ENCODE measurements at places on chromosomes 11 and 22.

DNA sequence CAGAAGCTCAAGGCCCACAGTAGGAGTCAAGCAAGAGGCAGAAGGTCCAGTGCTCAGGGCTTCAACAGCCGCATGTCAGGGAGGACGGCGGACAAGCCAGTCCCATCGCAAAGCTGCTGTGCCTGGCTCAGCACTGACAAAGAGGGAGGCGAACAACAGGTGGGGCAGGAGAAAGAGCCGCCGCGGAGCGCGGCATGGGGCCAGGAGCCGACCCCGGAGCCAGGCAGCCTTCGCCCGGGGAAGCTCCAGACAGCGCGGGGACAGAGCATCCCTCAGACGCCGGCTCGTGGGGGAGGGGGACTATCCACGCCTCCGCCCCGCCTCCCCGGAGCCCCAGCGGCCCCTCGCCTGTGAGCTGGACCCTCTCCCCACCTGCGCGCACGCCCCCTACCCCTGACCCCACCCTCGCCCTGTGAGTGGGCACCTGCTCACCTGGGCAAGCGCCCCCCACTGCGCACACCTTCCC lies 369 bp downstream of the DHCR7 start:
- DNase-seq: peak; percentile 75

DNA sequence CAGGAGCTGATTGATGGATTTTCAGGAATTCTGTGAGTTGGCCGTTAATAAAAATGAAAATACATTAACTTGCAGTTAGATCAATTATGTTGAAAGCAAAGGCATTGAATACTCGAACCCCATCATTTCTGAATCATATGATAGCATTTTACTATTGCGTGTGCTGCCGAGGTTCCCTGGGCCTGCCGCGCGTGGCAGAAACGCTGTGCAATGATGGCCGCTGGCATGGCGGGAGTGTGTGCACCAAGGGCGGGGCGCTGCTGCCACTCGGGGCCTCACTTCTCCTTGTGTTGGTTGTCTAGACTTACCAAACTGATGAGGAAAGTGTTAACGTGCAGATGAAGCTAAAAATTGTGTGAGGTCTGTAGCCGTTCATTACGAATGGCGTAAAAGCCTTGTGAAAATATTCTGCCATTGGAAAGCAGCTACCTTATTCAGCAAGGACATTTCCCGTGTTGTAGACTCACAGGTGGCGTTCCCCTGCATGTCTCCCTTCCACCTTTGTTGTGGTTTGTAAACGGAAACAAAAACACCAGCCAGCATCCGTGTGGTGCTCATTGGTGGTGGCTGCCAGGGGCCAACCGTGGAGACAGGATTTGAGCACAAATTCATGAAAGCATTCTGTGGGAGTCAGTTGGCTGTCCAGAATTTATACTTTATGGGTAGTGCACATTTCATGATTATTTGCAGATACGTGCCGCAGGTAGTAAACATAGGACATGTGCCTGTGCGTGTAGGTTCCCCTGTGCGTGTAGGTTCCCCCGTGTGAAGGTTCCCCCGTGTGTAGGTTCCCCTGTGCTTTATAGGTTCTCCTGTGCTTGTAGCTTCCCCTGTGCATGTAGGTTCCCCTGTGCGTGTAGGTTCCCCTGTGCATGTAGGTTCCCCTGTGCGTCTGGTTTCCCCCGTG lies 5.9 kb upstream of the GRAMD4 start:
- no peak for DNase-seq

GRCh38 chr11:95650276-95650675 lies 139.3 kb downstream of the FAM76B start:
- DNase-seq: peak; percentile 49

DNA sequence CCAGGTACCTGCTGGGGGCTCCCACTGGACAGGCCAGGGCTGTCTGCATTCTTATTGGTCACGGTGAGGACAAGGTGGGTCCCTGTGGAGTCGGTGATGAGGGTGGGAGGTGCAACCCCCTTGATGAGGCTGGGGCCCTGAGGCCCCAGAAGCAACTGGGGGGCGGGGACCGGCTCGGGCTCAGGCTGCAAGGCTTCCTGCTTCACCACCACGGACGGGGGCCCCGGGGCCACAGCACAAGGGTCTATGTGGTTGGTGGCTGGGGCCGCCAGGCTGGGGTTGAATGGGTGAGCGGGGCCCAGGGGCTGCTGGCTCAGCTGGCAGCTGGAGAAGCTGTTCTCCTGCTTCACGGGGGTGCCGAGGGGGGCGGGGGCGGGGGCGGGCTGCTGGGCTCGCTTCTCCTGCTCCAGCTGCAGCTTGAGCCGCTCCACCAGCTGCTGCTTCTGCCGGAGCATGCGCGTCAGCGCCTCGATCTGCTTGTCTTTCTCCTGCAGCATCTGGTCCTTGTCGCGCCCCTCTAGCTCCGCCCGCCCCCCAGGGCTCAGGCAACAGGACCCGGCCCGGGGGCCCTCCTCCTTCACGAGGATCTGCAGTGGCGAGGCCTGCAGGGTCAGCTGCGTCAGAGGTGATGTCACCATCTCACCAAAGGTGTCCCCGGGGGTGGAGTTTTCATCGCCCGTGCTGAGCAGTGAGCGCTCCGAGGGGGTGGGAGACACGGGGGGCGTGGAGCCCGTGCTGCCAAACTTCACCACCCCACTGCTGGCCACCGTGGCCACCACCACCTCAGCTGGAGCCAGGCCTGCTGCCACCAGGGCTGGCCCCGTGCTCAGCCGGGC lies 48.2 kb downstream of the SGSM3 start:
- no peak for DNase-seq

- DNase-seq: no peak
These were observed 80.2 kb downstream of the TBC1D22A start for GRCh38 chr22:46842606-46843005.

- no peak for DNase-seq
These were observed 11.4 kb downstream of the FAM181B start for GRCh38 chr11:82722231-82722630.

DNA sequence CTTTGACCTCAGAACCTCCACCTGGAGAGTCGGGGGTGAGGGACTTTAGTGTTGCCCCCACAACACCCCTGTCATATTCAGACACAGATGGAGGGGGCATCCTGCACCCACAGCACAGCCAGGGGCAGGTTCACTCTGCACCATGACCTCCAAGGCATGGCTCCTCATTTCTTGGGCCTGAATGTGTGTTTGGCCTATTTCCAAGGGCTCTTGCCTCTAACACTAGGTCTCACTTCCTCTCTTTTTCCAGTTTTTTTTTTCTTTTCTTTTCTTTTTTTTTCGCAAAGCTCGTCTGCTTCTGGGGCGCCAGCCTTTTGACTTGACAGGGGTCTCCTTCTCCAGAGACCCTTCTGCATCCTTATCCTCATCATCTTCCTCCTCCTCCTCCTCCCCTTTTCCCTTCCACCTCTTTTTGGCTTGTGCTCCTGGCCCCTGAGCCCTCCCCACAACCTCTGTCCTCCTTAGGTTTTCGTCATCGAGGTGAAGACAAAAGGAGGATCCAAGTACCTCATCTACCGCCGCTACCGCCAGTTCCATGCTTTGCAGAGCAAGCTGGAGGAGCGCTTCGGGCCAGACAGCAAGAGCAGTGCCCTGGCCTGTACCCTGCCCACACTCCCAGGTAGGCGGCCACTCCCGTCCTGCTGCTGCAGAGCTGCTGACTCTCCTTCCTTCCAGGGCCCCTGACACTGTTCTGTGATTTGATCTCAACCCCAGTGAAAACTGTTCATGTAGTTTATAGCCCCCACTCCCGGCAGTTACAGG lies 3.8 kb downstream of the NCF4 start:
- no peak for DNase-seq

- DNase-seq: no peak
These were observed 15.6 kb downstream of the SDHAF2 start for GRCh38 chr11:61445516-61445915.

All from OCI-M1 (cell line).